ENCODE measurements at places on chromosomes 6 and 20.

DNA sequence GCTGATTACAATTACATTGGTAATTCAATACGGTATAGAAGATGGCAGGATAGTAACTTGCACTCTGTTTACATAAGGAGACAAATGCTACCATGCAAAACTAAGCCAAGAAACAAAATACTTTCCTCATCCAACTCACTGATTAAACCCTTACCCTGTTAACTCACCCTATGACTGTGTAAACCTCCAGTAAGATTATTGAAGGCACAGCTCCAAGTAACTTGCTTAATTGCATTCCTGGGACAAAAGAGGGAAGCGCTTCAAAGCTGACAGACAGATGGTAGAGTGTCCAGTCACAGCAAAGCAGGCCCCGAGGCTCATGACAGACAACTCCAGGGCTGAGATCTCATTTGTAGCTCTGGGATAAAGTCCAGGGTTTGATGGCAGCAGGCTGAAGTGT lies 6.9 kb upstream of the KIF16B start:
- H3K36me3 ChIP-seq, result no peaks in the 10 kb centered on the region
- no peaks in the 10 kb centered on the region for H3K4me1 ChIP-seq
- H3K27ac ChIP-seq, result no peak overlapping the region
- no peak for DNase-seq

DNA sequence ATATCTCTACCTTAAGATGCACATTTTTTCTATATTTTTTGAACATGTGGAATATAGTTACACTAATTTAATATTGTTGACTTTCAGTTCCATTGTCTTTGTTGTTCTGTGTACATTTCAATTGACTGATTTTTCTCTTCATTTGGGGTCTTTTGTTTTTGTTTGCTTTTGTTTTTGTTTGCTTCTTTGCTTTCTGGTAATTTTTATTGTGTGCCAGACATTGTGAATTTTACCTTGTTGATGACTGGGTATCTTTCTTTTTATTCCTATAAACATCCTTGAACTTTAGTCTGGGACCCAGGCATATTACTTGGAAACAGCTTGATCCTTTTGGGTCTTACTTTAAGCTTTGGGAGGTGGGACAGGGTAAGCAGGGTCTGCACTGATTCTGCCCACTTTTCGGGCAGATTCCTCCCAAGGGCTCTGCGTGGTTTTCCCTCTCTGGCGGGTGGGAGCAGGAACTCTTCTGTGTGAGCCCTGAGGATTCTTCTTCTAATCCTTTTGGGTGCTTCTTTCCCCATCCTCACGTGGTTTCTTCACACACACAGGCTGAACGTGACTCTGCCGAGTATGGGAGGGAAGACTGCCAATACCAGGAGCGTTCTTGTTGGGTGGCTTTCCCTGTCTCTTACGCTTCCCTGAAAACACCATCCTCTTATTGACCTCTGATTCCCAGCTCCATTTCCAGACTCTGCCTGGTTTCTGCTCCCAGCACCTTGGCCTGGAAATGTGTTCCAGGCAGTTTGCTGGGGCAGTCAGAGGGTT lies 200.5 kb downstream of the ARID1B start:
- DNase-seq, result no peak
- no peak overlapping the region for H3K4me3 ChIP-seq
- H3K27me3 ChIP-seq, result no peaks in the 10 kb centered on the region
- H3K27ac ChIP-seq, result no peak overlapping the region
- peaks cover 18% of the 10 kb centered on the region for H3K4me1 ChIP-seq

- H3K27me3 ChIP-seq, result peaks cover 30% of the 10 kb centered on the region
- no peak for DNase-seq
- no peak overlapping the region for H3K27ac ChIP-seq
- no peak overlapping the region for H3K4me3 ChIP-seq
These were observed 308.6 kb downstream of the TAF4 start for GRCh38 chr20:61756966-61757677.

DNA sequence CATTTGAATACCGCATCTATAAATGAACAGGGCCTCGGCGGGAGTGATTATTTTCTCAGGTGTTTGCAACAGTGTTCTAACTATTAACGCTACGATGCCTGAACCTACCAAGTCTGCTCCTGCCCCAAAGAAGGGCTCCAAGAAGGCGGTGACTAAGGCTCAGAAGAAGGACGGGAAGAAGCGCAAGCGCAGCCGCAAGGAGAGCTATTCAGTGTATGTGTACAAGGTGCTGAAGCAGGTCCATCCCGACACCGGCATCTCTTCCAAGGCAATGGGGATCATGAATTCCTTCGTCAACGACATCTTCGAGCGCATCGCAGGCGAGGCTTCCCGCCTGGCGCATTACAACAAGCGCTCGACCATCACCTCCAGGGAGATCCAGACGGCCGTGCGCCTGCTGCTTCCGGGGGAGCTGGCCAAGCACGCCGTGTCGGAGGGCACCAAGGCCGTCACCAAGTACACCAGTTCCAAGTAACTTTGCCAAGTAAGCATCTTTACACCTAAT lies 70.9 kb downstream of the HFE start:
- no peak for DNase-seq
- H3K27me3 ChIP-seq, result no peaks in the 10 kb centered on the region
- peaks cover 26% of the 10 kb centered on the region for H3K4me1 ChIP-seq
- H3K36me3 ChIP-seq, result no peaks in the 10 kb centered on the region
- peak overlapping the region; percentile 96 for H3K27ac ChIP-seq
- H3K4me3 ChIP-seq, result peak overlapping the region; percentile 58

DNA sequence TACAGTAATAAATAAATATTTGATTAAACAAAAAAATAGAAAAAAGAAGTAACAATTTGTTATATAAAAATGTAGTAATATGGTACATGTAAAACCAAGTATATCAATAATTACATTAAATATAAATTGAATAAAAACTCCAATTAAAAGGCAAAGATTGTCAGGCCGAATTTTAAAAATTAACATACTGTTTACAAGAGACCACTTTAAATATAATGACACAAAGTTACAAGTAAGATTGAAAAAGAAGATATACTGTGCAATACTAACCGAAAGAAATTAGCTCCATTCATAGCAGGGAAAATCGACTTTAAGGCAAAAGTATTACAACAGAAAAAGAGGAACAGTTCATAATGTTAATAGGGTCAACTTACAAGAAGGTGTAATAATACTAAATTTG lies 571.5 kb upstream of the ARID1B start:
- H3K4me3 ChIP-seq, result no peak overlapping the region
- no peak overlapping the region for H3K27ac ChIP-seq
- DNase-seq, result no peak
- no peaks in the 10 kb centered on the region for H3K4me1 ChIP-seq
